ENCODE measurements at places on chromosomes 6 and 20.

DNA sequence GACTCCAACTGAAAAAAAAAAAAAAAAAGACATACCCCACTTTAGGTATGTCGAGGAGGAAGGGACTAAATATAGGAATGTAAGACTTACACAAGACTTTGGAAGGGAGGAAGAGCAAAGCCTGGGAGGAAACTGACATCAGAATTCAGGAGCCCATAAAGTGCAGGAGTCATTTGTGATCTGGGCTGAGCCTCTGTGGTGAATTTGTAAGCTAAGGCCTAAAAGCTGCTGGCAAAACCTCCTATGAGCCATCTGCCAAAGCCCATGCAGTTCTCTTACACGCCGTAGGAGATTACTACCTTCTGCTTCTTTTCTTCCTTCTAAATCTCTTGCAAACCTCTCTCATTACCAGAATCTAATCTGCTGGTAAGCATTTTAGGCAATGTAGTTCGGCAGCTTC is 52.0 kb upstream of the THEMIS start:
- no peak for DNase-seq

GRCh38 chr20:39909447-39909846 is 779.6 kb downstream of the MAFB start:
- DNase-seq, result no peak

- DNase-seq, result peak; percentile 95
Observed at GRCh38 chr6:26020329-26021000, 57.9 kb downstream of the TRIM38 start.

DNA sequence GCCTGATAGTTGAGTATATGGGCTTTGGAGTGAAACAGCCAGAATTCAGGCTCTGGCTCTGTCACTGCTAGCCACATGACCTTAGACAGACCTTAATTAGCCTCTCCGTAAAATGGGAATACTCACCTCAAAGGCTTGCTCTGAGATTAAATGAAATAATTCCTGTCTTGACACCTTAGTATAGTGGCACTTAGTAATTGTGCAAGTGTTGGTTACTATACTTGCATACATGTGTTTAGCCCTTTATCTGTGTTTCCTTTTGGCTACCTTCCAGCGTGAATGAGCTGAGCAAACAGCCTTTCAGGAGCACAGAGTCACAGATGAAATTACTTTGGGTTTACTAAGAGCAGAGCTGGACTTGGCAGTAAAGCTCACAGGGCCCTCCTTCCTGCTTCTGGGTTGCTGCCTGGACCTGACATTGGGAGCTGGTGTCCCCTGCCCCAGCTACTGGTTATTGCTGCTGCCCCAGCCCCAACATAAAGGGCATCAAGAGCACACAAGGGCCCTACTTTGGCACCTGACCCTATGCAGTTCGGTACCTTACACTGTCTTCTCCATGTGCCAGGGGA is 32.8 kb downstream of the CD164 start:
- peak; percentile 82 for DNase-seq

DNA sequence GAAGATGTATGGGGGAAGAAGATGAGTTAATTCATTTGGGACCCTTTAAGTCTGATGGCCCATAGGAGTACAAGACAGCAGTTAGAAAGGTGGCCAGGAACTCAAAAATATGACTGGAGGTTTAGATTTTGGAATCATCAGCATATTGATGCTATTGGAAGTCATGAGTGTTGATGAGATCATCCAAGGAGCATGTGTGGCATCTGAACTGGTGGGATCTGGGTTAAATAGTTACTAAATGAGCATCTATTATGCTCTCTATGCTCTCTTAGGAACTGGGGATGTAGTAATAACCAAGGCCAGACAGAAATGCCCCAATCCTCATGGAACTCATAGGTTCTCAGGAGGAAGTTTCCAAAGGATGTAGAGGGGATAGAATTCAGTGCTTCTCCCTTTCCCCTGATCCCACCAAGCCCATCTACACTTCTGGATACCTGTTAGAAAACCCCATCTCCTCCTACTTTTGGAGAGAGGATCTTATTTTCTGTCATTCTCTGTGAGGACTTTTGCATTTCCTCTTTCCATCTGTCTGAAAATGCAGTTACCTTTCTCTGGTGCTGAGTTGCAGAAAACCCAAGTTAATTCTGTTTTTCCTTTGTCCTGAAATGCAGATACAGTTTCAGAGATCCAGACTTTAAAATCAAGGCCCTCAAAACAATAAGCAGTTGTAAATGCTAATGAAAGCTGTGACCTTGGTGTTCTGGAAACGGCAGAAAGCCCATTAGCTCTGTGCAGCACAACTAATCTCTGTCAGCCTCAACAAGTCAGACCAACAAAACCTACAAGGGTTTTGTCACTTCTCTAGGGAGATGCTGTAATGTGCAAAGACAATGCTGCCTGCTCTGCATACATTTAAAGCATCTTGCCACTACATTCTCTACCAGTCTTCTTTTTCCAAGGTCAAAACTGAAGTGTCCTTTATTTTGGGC is 65.8 kb downstream of the TBC1D7 start:
- no peak for DNase-seq

DNA sequence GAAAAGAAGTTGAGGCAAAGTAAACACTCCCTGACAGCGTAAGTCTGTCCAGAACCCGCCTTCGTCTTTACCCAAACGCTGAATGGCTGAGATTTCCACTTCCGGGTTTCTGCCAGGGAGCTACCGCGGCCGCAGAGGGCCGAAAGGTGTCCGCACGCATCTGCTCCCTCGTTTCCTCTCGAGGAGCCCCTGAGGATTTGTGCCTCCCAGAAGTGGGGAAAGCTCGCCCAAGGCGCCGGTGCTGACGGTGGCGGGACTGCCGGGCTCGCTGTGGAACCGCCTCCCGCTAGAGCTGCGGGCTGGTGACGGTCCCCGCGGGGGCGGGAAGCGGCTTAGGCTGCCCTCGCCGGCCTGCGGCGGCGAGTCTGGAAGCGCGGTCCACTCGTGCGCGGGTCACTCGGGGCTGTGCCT is 1760.2 kb upstream of the DEFB115 start:
- DNase-seq, result no peak

All from IMR-90 (cell line).